ENCODE measurements at places on chromosomes 7 and 10.

DNA sequence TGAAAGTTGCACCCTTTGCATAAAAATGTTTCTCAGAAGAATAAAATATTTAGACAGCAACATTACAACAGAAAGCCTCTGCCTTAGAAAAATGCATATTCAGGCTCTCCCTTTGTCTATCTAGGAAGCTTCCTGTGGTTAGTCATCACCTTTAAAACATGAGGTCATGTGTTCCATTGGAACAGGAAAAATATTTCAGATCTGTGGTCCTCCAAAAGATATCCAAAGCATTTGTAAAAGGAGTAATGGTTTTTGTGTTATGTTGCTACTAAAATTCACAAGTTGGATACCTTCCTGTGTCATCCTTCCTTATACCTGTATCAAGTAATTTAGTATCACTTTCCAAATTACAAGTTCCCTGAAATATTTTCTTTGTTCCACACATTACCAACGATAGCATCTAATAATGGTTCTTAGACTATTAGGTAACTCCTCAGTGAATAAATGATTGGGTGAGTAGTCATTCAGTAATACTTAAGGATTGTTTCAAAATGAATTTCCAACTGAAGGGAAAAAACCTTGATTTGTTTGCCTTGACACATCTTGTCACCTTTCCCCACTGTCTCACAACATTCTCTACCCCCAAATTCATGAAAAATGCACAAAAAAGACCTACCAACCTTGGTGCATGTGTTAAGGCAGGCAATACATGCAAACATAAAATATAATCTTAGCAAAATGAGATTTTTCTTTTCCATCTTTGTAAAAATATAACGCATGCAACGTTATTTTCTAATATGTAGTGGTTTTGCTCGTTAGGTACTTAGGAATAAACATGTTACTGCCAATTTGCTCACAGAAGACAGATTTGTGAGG, 19.7 kb upstream of the RHOBTB1 start:
- no peak for DNase-seq

DNA sequence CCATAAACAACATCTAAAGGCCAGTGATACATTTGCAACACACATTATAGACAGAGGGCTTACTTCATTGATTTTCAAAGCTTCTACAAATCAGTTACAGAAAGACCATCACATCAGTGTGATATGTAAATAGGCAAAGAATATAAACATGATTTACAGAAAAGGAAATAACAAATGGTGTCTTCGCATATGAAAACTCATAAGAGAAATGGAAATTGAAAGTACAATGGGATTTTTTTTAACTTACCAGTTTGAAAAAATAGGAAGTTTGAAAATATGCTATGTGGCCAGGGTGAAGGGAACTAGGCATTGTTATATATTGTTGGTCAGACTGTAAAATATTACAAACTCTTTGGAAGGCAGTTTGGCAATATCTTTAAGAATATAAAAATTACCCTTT, 27.3 kb downstream of the SEC23IP start:
- no peak for DNase-seq

DNA sequence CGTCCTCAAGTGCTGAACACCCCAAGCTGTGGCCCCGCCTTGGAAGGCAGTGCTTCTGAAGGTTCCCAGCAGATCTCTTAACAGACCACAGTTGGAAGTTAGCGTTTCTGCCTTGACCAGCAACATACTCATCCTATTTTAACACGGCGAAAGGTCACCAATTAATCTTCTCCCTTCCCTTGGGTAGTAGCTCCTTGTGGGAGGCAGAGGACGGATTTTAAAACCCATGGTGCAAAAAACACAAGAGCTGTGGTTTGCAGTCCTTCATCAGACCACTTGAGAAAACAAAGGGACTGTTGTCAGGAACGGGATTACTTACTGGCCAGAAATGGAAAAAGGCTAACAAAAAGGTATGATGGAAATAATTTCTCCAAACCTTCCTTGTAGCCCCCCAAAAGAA, 87.3 kb downstream of the BEND7 start:
- no peak for DNase-seq

- DNase-seq: no peak
These were observed 35.9 kb upstream of the POT1 start for GRCh38 chr7:124965553-124965952.

- DNase-seq: no peak
These were observed 57.8 kb upstream of the LANCL2 start for GRCh38 chr7:55307123-55307916.

GRCh38 chr10:3053155-3053554, 14.2 kb upstream of the PFKP start:
- no peak for DNase-seq

Data from glutamatergic neuron (in vitro differentiated cells).